ENCODE measurements at places on chromosomes 11 and 22. TPM values are rescaled to one million over a fixed set of nuclear protein-coding genes. Genes with fewer than 3 reads are reported as not detected.

DNA sequence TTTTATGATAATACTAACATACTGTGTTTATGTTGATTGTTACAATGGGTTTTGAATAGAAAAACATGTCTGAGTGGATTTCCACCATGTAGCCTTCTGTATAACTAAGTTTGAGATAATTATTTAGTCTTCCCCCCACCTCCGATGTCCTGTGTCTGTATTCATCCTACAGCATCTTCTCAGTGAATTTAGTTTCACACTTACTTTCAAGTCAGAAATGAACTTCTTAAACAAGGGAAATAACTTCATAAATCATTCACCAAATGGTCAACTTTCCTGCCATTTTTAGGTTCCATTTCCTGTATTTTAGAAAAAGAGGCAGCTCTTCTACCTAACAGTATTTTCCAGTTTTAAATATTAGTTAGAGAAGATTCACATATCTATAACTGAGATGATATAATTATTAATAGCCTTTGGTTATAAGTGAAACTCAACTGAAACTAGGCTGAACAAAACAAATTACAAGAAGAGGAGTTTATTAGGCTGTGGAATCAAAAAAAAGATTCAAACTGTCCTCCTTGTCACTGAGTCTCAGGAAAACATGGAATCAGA, 3.5 kb downstream of the OR51B5 start:
- no peak for DNase-seq
- no peaks in the 10 kb centered on the region for H3K36me3 ChIP-seq
- H3K27me3 ChIP-seq, result no peaks in the 10 kb centered on the region
- H3K4me1 ChIP-seq, result no peaks in the 10 kb centered on the region
- H3K27ac ChIP-seq, result no peak overlapping the region

GRCh38 chr11:103939694-103940093, 96.7 kb upstream of the DDI1 start:
- no peaks in the 10 kb centered on the region for H3K27me3 ChIP-seq
- no peak overlapping the region for H3K4me3 ChIP-seq
- no peak overlapping the region for H3K27ac ChIP-seq
- no peaks in the 10 kb centered on the region for H3K36me3 ChIP-seq
- DNase-seq, result no peak
- no peaks in the 10 kb centered on the region for H3K4me1 ChIP-seq

DNA sequence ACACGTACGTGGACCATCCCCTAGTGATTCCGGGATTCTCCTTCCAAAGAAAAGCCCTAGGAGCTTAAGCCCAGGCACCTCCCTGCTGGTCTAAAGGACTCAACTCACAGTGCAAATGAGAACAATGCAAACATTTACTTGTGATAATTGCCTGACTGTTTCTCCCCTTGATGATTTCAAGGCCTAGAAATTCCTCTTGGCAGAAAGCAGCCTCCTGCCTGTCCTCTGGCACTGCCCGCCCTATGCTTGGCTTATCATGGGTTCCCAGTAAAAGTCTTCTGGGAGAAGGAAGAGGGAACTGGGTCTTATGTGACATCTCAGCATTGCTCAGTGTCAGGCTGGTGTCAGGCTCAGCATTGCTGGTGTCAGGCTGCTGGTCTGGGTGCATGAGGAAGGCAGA, 351.8 kb downstream of the SHANK2 start:
- no peaks in the 10 kb centered on the region for H3K27me3 ChIP-seq
- H3K4me3 ChIP-seq, result no peak overlapping the region
- H3K4me1 ChIP-seq, result no peaks in the 10 kb centered on the region
- no peak overlapping the region for H3K27ac ChIP-seq
- no peak for DNase-seq

DNA sequence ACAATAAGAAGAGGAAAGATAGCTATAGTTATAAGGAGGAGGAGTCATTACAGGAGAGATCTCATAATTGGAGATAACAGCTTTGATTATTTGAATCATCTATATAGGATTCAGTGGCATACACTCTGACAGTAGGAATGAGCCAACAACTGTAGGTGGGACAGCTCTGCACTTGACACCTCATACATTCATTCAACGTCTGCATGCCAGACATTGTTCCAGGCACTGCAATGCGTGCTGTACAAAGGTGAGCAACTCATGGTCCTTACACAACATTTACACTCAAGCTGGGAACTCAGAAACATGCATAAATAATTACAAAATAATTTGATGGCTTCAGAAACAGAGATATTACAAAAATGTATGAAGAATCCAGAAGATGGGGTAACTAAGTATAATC, 154.3 kb downstream of the MSANTD4 start:
- no peaks in the 10 kb centered on the region for H3K27me3 ChIP-seq
- no peak overlapping the region for H3K27ac ChIP-seq
- no peaks in the 10 kb centered on the region for H3K4me1 ChIP-seq
- H3K4me3 ChIP-seq, result no peak overlapping the region
- no peaks in the 10 kb centered on the region for H3K36me3 ChIP-seq
- no peak for DNase-seq

Gene VSIG10L2
- not detected for total RNA-seq

DNA sequence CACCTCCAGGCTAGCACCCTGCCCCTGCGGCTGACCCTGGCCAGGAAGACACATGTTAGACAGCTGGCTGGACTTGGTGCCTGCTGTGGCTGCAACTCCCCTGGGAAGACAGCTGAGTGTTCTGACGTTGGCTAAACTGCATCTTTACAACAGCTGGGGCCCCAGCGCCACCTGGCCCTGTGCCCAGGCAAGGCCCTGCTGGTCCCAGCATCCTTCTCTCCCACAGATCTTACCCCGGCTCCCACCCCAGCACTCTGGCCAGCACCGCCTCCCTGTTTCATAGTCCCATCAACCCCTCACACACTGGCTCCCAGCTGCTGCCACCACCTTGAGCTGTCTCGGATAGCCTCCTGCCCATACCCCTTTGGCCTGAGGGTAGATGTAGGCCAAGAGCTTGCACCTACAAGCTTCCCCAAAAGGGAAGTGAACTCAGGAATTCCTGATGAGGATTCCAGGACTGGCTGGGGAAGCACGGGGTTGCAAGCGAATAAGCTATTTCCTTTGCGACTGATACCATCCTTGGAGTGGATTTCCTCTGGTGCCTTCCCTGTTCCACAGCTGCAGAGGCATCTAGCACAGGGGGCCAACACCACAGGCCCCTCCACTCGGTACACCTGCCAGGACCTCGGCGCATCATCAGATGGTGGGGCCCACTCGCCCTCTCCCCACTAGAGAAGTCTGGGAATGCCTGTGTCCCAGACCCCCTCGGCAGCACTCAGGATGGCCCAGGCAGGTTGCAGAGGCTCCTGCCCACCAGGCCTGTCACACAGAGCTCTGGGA, 28.5 kb downstream of the RSPH14 start:
- H3K36me3 ChIP-seq, result peaks cover 11% of the 10 kb centered on the region
- H3K4me3 ChIP-seq, result no peak overlapping the region
- H3K4me1 ChIP-seq, result no peaks in the 10 kb centered on the region

Gene ZNF280A
- 2.9 TPM for total RNA-seq

GRCh38 chr11:45444796-45445195, 158.7 kb upstream of the SYT13 start:
- no peaks in the 10 kb centered on the region for H3K4me1 ChIP-seq
- no peak overlapping the region for H3K4me3 ChIP-seq

Gene SLC5A4
- not detected for total RNA-seq

DNA sequence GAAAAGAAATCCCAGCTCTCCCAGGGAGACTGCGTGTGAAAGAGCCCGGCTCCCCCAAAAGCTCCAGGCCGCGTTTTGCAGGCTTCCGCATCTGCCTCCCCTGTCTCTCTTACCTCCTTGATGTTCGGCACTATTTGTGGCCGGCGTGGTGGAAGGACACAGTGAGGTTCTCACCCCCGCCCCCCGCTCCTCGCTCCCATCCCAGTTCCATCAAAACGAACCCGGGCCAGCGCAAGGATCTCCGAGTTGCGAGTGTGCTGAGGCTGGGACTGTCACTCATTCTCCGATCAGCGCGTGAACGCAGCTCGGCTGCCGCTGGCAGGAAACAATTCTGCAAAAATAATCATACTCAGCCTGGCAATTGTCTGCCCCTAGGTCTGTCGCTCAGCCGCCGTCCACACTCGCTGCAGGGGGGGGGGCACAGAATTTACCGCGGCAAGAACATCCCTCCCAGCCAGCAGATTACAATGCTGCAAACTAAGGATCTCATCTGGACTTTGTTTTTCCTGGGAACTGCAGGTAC, at the start of gene NCAM1:
Gene NCAM1, plus strand, starts transcription at position 275 of the 523 bp plus-strand sequence.
- DNase-seq, result peak; percentile 19
- no peaks in the 10 kb centered on the region for H3K36me3 ChIP-seq
- peak within 1 kb of the TSS; percentile 50 for H3K4me3 ChIP-seq
- 0 out of 2 replicates have a peak, but pooled peaks cover 6% of the 10 kb centered on the region for H3K4me1 ChIP-seq

Gene UVRAG
- 17.2 TPM for total RNA-seq

Gene SIPA1
- total RNA-seq, result 5.8 TPM

- no peaks in the 10 kb centered on the region for H3K27me3 ChIP-seq
- no peak overlapping the region for H3K27ac ChIP-seq
- no peaks in the 10 kb centered on the region for H3K36me3 ChIP-seq
These were observed 6.3 kb upstream of the SLC1A2 start for GRCh38 chr11:35425603-35426212.

DNA sequence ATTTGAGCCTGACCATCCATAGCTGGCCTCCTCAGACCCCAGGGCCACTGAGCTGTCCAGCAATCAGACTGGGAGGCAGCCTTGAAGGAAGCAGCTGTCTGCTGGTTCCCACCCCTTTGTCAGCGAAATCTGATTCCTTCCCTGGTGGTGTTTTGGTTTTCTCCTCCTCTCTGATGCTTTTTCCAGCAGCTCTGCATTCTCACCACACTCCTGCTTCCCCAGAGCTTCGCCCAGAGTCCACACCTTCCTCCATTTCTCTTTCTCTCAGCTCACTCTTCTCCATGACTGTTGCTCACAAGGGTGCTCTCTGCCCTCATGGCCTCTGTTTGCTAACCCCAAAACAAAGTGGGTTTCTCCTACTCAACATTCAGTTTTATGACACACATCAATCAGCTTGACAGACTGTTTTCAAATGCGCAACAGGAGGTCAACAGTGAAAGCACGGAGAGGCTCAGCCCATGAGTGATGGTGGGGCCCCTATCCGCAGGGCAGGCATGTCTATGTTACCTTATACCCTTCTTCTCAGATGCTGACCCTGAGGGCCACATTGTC, 130.6 kb upstream of the MTNR1B start:
- no peaks in the 10 kb centered on the region for H3K36me3 ChIP-seq
- no peak overlapping the region for H3K27ac ChIP-seq
- H3K4me3 ChIP-seq, result no peak overlapping the region
- H3K27me3 ChIP-seq, result no peaks in the 10 kb centered on the region
- DNase-seq, result no peak

DNA sequence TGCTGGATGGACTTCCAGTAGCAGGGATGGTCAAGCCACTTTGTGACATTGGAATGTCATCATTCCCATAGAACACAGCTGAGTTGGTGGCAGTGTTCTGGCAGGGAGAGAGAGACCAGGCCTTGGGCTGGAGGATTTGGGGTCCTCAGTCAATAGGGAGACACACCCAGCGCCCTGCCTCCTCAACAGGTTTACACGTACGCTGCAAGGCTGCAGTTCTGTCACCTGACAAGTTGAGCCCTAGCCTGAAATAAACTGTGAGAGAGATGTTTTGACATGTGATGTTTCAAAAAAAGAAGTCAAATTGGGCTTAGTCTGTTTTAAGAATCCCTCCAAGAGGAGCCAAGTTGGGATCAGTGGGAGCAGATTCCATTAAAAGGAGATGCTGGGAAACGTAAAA, 42.9 kb upstream of the CRYBB3 start:
- peaks cover 12% of the 10 kb centered on the region for H3K4me1 ChIP-seq
- H3K4me3 ChIP-seq, result no peak overlapping the region
- H3K36me3 ChIP-seq, result 0 out of 2 replicates have a peak, but pooled peaks cover 2% of the 10 kb centered on the region
- H3K27me3 ChIP-seq, result no peaks in the 10 kb centered on the region
- no peak overlapping the region for H3K27ac ChIP-seq
- no peak for DNase-seq

- no peaks in the 10 kb centered on the region for H3K27me3 ChIP-seq
- H3K27ac ChIP-seq, result no peak overlapping the region
- peaks cover 33% of the 10 kb centered on the region for H3K36me3 ChIP-seq
These were observed 7.6 kb downstream of the PSMC3 start for GRCh38 chr11:47418454-47419259.

Gene TRIM66
- 4.9 TPM for total RNA-seq

DNA sequence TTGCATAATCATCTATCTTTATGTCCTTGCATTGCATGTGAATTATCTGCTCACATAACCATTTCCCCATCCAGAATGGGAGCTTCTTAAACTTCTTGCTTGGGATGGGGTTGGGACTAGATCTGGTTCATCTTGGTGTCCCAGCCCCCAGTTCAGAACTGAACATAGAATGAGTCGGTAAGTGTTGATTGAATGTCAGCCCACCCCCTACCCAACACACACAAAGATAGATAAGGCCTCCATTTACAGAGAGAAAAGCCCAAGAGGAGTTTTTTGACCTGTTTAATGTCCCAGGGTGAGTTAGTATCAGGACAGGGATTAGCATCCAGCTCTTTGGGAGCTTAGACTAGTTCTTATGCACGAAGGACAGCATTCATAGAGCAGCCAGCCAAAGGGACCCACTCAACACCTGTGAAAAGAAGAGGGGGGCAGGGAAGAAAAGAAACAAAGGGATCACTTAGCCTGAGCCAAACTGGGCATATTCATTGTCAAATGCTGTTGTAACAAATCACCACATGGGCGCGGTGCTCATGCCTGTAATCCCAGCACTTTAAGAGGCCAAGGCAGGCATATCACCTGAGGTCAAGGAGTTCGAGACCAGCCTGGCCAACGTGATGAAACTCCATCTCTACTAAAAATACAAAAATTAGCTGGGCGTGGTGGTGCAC, 57.4 kb downstream of the CHRDL2 start:
- no peaks in the 10 kb centered on the region for H3K36me3 ChIP-seq
- no peaks in the 10 kb centered on the region for H3K27me3 ChIP-seq
- H3K27ac ChIP-seq, result no peak overlapping the region

DNA sequence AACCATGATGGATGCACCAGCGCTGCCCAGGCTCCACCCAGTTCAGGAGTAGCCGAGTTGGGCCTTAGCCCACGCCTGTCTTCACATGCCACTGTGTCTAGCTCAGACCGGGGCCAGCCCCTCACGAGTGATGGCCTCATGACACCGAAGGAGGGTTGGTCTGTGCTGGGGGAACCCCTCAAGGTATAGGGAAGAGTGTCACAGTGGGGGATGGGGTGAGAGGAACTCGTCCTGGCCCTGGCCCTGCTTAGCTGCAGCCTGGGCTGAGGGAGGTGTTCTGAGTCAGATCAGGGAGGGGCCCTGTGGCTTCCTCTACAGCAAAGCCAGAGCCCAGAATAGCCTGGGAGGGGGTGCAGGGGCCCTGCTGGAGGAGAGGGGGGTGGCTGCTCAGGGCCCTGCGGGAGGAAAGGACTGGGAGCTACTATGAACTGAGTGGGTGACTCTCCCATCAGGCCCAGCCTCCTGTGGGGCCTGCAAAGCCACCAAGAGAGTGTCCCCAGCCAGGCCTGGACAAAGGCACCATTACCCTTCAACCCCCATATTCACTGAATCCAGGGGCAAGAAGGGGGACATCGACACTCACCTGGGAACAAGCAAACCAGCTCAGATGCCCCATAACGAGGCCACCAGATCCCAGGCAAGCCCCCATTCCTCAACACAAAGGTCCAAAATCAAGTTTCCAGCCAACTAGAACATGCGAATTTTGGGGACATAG, 41.2 kb downstream of the IGLL5 start:
- no peaks in the 10 kb centered on the region for H3K36me3 ChIP-seq
- H3K27ac ChIP-seq, result no peak overlapping the region
- peaks cover 39% of the 10 kb centered on the region for H3K27me3 ChIP-seq
- no peak for DNase-seq
- no peaks in the 10 kb centered on the region for H3K4me1 ChIP-seq

Gene CRYBB2
- not detected for total RNA-seq

Gene DNAJB13
- not detected for total RNA-seq
